Activated CD4-positive, alpha-beta memory T cell treated with anti-CD3 and anti-CD28 coated beads for 36 hours (primary cell): ENCODE measurements at places on chromosomes 2 and 18. TPM values are rescaled to one million over a fixed set of nuclear protein-coding genes. Genes with fewer than 3 reads are reported as not detected.

Gene PXDN
- total RNA-seq, result not detected

Gene SYT4
- total RNA-seq, result not detected

Gene ASIC4
- total RNA-seq, result not detected

- peaks cover 3% of the 10 kb centered on the region for H3K27me3 ChIP-seq
- H3K4me1 ChIP-seq, result no peaks in the 10 kb centered on the region
- no peaks in the 10 kb centered on the region for H3K36me3 ChIP-seq
These were observed 29.6 kb downstream of the STEAP3 start for GRCh38 chr2:119253114-119253702.

- H3K4me1 ChIP-seq, result no peaks in the 10 kb centered on the region
- H3K27me3 ChIP-seq, result no peaks in the 10 kb centered on the region
- no peak overlapping the region for H3K4me3 ChIP-seq
These were observed 137.6 kb downstream of the UPP2 start for GRCh38 chr2:158239271-158239670.

DNA sequence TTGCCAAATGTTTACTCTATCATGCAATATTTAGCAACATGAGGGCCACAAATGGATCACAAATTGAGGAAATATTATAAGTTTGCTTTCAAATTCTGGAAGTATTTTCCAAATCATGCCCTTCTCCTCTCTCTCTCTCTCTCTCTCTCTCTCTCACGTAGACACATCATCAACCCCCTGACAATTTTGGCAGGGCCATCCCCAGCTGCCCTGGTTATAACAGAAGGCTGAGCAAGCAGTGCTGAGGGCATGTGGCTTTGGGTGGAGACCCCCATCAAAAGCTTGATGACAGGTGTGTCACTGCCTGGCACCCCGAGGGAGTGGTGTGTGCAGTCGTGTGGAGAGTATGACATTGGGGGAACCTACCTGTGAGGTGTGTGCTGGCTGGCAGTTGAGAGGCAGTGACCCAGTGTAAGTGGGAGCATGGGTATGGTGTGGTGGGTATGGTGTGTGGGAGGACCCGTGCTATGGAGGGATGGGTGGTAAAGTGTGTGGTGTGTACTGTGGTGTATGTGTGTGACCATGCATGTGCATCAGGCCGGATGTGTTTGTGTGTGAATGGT lies 224.5 kb downstream of the TTC32 start:
- H3K27me3 ChIP-seq, result peaks cover 6% of the 10 kb centered on the region
- no peak overlapping the region for H3K27ac ChIP-seq
- no peaks in the 10 kb centered on the region for H3K4me1 ChIP-seq
- DNase-seq, result no peak
- H3K36me3 ChIP-seq, result no peaks in the 10 kb centered on the region

DNA sequence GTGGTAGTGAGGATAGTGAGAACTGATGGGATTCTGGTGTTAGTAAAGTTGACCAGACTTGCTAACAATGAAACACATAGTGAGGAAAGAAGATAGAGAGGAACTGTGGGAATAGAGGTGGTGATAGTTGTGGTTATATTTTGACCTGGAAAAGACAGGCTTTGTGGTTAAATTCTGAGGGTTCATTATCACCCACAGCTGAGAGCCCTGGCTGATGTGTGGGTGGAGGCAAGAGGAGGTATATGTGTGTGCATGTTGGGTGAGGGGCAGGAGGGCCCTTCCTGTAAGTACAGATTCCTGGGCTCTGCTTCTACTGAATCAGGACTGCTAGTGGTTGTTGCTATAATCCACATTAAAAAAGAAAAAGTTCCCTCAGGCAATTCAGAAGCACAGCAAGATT lies 26.2 kb upstream of the TMEM163 start:
- peaks cover 8% of the 10 kb centered on the region for H3K4me1 ChIP-seq
- H3K27me3 ChIP-seq, result peaks cover 16% of the 10 kb centered on the region
- no peak overlapping the region for H3K27ac ChIP-seq
- no peak overlapping the region for H3K4me3 ChIP-seq
- H3K36me3 ChIP-seq, result no peaks in the 10 kb centered on the region

DNA sequence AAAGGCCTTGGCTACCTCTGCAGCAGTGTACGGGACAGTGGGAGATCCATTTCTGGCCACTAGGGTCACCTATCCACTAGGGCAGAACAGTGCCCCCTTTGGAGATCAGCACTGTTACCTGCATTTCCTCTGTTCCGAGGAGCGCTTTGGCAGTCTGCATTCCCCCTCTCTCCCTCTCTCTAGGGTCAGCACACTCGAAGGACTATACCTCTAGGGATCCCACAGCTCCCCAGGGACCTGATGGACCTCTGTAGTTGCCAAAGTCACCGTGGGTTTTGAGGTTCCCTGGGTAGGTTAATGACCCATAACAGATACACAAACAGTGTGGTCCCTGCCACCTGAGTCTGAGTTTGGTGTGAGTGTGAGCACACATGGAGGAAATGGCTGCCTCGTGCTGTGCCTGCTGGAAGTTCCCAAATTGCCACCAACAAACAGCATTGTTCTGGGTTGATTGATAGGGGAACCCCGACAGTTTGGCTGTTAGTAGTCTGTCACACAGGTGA lies 99.8 kb upstream of the VWC2L start:
- no peak overlapping the region for H3K27ac ChIP-seq
- H3K4me3 ChIP-seq, result no peak overlapping the region
- H3K4me1 ChIP-seq, result no peaks in the 10 kb centered on the region
- no peaks in the 10 kb centered on the region for H3K27me3 ChIP-seq
- no peak for DNase-seq

GRCh38 chr18:37567061-37567993 lies 1.7 kb upstream of the CELF4 start:
- H3K4me1 ChIP-seq, result peaks cover 12% of the 10 kb centered on the region
- H3K4me3 ChIP-seq, result no peak overlapping the region
- no peak for DNase-seq
- no peak overlapping the region for H3K27ac ChIP-seq
- H3K36me3 ChIP-seq, result no peaks in the 10 kb centered on the region
- peaks cover 60% of the 10 kb centered on the region for H3K27me3 ChIP-seq
